Retinal pigment epithelial cell (primary cell): ENCODE measurements at places on chromosomes 13 and 19.

DNA sequence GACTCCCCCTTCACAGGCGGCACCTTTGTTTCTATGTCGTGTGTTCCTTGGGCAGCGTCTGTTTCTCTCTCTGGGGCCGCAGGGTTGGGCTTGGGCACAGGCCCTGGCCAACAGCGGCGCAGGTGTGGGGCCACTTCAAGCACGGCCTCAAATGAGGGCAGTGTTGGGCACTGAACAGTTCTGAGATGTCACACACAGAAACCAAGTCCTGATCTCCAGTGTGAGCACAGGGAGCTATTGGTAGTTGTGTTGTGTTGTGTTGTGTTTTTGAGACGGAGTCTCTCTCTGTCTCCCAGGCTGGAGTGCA, 42.7 kb downstream of the GATAD2A start:
- no peak for DNase-seq

DNA sequence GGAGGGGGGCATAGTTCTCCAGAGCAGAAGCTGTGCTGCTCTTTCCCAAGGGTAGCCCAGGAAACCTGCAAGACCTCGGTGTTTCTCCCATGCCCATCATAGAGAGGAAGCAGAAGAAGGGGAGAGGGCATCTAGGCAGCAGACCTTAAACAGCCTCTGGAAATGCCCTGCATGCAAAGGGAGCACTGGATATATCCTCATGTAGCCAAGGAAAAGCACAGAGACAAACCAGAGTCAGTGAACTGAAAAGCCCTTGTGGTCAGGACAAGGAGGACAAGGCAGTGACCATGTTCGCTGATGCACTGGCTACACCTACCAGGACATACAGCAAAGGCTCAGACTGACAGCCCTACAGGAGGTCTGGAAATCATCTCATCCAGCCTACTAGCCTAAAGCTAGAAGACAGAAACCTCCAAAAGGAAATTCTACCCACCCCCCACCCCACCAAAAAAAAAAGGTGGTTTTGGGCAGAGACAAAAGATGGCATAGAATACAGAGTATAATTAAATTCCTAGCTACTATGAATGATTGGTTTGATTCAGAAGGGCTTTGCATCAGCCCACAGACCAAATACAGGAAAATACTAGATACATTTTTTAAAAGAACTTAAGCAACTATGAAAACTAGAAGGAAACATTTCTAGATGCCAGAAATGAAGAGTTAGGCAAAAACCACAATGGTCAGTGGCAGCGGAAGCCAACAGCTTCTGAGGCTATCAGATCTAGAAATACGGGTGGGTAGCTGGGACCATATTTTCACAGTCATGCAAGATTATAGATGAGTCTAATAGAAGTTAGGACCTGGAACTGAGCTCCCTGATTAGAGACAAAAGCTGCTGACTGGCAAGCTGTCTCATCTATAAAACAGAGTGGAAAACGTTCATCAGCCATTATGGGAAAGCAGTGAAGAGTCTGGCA, 4.4 kb upstream of the TBC1D4 start:
- DNase-seq, result no peak

GRCh38 chr19:18385675-18386542, at the start of gene GDF15:
TSS of gene GDF15 (plus strand) at chr19:18386158. CDS start at chr19:18386190, 32 bp downstream.
- DNase-seq, result no peak

- no peak for DNase-seq
Observed at GRCh38 chr19:46137915-46138473, 10.0 kb upstream of the IGFL2 start.

DNA sequence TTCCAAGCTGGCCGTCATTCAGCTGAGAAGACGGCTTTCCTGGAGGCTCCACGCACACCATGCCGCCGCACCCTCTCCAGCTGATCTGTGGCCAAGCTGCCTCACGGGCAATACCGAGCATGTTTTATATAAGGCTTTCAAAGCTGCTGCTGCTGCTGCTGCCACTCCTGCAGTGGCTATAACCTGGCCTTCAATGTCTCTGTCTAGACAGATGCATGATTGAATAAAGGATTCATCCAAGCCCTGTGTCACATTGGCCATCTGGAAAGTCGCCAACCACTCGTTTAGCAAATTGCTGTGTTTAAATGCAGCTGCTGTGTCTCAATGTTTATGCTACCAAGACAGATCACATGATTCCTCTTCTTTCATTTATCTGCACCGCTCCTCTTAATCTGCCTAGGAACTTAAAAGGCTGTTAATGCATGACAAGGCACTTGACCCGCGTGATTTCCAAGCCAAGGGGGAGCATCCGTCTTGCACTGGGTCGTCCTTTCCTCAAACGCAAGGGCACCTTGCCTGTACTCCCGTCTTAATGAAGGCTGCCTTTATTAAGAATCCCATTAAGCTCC, 114.3 kb downstream of the TEX26 start:
- DNase-seq, result peak; percentile 72

DNA sequence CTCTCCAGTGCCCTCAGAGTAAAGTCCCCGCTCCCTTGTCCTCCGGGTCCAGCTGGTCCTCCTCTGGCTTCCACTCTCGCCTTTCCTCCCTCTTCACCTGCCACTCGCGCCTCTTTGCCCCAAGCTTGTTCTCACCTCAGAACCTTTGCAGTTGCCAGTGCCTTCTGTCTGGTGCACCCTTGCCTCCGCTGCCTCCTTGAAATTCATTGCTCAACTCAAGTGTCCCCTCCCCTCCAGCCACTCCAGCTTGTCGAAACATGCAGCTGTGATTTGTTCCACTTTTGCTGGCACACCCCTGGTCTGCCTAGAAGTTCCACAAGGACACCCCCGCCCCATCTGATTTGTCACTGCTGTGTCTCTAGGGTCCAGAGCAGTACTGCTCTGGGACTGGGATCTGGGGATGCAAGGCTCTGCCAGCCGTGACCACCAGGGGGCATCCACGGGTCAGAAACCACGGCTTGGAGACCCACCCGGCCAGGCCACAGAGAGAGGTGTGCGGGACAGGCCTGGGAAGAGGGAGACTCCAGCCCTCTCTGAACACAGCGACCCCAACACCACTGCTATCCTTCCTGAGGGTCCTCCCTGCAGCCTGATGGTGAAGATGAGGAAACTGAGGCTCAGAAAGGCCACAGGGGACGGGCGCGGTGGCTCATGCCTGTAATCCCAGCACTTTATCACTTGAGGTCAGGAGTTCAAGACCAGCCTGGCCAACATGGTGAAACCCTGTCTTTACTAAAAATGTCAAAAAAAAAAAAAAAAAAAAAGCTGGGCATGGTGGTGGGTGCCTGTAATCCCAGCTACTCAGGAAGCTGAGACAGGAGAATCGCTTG, 49.9 kb downstream of the AP1M1 start:
- peak; percentile 17 for DNase-seq

- DNase-seq, result no peak
Observed at GRCh38 chr19:29532956-29533355, 7.2 kb downstream of the VSTM2B start.

DNA sequence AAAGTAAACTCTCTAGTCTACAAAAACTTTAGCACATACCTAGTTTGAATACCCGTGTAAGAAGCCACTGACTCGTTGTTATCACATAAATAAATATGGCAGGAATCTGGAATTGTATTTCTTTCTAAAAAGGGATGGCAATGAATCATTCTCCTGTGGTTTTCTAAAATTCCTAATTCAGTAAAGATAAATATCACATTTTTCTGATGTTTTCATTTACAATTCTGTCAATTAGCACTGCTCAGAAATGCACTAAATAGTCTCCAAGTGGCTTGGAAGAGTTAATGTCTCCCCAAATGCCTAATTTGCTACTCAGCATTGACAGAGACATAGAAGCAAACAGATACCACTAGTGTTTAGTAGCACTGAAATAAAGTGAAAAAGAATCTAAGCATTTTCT, 547.7 kb upstream of the SLITRK1 start:
- no peak for DNase-seq

DNA sequence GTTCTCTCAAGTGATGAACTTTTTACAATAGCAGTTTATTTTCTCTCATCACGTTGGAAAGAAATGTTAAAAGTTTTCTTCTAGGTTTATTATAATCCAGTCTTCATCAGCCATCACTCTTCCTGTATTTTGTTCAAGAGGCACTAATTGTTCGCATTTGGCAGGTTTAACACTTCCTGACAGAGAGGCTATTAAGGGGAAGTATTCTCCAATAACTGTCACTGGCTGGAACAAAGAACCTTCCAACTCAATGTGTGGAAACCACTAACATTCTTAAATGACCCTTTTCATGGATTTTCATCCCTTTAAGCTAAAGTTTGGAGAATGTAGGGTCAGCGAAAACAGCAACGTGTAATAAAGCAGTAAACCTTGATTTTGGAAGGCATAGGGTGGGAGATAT, 145.1 kb downstream of the PCCA start:
- no peak for DNase-seq

DNA sequence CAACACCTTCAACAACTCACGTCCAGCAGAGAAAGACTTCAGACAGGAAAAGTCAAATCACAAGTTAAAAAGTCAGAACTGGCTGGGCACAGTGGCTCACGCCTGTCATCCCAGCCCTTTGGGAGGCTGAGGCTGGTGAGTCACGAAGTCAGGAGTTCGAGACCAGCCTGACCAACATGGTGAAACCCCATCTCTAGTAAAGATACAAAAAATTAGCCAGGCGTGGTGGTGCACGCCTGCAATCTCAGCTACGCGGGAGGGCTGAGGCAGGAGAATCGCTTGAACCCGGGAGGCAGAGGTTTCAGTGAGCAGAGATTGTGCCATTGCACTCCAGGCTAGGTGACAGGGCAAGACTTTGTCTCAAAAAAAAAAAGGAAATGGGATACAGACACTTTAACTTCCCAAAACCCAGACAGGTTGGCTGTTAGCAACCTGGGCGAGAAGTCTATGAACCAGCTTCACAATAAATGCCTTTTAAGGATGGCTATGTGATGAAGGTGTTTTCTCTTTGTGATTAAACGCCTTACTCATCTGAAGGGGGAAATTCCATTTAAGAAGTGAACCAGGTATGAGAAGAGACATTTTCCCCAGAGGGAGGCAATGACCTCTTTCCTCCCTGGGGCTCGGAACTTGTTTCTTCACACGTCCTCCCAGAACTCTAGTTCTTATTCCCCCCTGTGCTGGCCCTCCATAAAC, 80.4 kb downstream of the INSR start:
- DNase-seq, result no peak

GRCh38 chr13:31093145-31093885, 68.4 kb downstream of the HSPH1 start:
- no peak for DNase-seq
